ENCODE measurements at places on chromosomes 12 and 14. TPM values are rescaled to one million over a fixed set of nuclear protein-coding genes. Genes with fewer than 3 reads are reported as not detected.

DNA sequence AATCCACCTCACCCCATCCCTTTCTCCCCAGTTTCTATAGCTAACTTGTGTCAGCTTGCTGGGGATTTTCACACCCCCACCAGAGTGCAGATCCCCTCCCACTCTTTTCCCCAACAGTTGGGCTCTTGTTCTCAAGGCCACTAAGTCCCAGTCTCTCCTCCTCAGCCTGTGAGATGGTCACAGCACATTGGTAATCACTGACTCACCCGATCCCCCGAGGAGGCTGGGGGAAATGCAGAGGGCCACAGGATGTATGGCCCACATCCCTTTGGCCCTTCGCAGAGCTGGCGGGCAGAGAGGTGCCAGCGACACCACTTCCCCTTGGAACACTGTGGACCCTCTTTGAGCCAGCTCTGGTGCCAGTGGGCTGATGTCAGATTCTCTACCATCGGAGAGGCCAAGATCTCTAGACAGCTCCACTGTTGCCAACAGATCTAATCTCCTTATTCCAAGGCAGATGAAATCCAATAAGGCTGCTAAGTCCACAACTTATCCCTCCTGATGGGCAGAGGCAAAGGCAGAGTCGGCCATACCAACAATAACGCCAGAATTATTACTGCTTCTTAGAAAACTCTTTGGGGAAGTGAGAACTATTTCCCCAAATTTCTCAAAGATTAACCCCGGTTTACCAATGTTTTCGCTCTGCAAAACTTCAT lies 1.6 kb downstream of the FMNL3 start:
- peak overlapping the region; percentile 97 for H3K4me3 ChIP-seq
- H3K27me3 ChIP-seq: peaks cover 6% of the 10 kb centered on the region
- H3K27ac ChIP-seq: peak overlapping the region; percentile 92
- H3K36me3 ChIP-seq: no peaks in the 10 kb centered on the region
- DNase-seq: peak; percentile 84

GRCh38 chr12:78185109-78185508 lies 354.4 kb downstream of the NAV3 start:
- no peak overlapping the region for H3K27ac ChIP-seq
- H3K36me3 ChIP-seq: peaks cover 5% of the 10 kb centered on the region
- H3K4me1 ChIP-seq: peaks cover 6% of the 10 kb centered on the region
- no peak overlapping the region for H3K4me3 ChIP-seq
- peak; percentile 70 for DNase-seq

DNA sequence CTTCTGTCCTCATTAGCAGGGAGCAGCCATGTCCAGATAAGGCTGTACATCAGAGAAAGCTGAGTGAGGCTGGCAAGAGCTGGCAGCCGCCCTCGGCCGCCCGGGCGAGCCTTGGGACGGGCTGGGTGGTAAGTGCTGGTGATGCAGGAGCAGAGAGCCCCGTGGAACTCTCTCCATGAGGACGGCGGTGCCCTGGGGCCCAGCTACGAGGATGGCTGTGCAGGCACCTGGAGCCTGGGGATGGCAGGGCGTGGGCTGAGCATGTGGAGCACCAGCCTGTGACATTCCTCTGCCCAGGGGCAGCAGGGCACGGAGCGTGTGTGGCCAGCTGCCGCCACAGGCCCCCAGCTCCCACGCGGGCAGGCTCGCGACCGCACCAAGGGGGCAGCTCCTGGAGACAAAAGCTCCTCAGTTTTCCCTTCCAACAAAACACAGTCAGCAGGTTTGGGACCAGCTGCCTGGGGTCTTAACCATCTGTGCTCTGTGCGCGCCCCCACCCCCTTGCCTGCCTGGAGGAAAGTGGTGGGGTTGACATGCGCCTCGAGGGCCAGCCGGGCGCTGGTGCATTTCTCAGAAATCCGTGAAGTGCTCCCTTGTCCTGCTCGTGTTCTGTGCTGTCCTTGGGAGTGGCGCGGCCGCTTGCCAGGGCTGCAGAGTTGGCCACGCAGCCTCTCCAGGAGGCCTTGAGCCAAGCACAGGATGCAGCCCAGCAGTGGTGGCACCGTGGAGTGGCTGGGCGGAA lies 21.4 kb downstream of the PACS2 start:
- no peak for DNase-seq
- no peak overlapping the region for H3K4me3 ChIP-seq
- no peaks in the 10 kb centered on the region for H3K27me3 ChIP-seq
- H3K4me1 ChIP-seq: 0 out of 2 replicates have a peak, but pooled peaks cover 1% of the 10 kb centered on the region

GRCh38 chr14:91940209-91940608 lies 7.3 kb downstream of the FBLN5 start:
- peaks cover 42% of the 10 kb centered on the region for H3K36me3 ChIP-seq
- DNase-seq: no peak
- no peak overlapping the region for H3K27ac ChIP-seq
- peaks cover under 1% of the 10 kb centered on the region for H3K4me1 ChIP-seq

- H3K27ac ChIP-seq: peak overlapping the region; percentile 84
- peak overlapping the region; percentile 90 for H3K4me3 ChIP-seq
- H3K4me1 ChIP-seq: no peaks in the 10 kb centered on the region
- H3K36me3 ChIP-seq: peaks cover 22% of the 10 kb centered on the region
- no peak for DNase-seq
These were observed 572 bp downstream of the RAN start for GRCh38 chr12:130872179-130873096.

DNA sequence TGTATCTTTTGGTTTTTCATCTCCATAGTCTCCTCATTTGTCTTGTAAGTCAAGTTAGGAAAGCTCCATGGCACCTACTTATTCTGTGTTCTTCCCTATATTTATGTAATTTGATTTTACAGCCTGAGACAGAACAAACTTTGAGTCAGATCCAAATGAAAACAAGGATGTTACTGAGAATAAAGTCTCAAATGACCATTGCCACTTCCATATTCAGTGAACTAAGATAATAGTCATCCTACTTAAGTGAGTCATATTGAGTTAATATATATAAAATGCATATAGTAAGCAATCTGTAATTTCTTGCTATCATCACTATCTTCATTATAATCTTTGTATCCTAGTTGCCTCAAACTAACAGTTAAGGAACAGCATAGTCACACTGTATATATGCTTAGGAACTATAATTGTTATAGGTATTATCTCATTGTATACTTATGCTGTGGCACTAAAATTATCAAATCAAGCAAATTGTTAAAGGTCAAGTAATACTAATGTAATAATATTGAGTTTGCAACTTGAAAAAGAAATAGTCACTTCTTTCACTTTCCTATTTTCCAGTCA lies 30.8 kb downstream of the TMTC3 start:
- H3K27me3 ChIP-seq: no peaks in the 10 kb centered on the region
- no peak overlapping the region for H3K27ac ChIP-seq
- peaks cover 8% of the 10 kb centered on the region for H3K36me3 ChIP-seq
- DNase-seq: peak; percentile 71

DNA sequence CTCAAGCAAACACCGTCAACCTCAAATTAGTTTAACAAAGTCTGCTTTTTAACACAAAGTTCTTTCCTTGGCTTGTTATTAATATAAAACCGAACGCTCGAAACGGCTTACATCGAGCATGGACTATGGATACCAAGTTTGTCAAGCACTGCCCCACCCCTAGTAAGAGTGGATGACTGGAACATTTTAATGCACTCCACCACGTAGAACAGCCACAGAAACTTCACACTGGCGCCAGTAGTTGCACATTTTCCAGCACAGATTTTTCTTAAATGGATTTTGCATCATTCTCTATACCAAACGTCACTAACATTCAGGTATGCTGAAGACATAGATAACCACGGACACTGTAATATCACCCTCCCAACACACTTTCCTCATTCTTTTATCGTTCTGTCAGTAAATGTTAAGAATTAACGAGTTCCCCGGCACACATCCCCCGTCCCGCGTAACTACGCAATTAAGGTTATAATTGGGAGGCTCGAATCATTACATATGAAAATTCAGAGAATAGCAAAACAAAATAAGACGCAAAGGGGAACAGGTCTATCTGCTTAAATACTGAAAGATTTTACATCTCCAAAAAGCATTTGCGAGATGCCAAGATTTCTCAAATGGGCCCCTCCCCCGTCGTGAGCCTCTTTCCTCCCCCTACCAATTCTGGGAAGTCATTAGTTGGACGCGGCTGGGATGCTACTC lies 990 bp downstream of the FERMT2 start:
- peaks cover 18% of the 10 kb centered on the region for H3K36me3 ChIP-seq
- DNase-seq: peak; percentile 46
- peaks cover 7% of the 10 kb centered on the region for H3K4me1 ChIP-seq
- no peaks in the 10 kb centered on the region for H3K27me3 ChIP-seq
- H3K27ac ChIP-seq: peak overlapping the region; percentile 99

DNA sequence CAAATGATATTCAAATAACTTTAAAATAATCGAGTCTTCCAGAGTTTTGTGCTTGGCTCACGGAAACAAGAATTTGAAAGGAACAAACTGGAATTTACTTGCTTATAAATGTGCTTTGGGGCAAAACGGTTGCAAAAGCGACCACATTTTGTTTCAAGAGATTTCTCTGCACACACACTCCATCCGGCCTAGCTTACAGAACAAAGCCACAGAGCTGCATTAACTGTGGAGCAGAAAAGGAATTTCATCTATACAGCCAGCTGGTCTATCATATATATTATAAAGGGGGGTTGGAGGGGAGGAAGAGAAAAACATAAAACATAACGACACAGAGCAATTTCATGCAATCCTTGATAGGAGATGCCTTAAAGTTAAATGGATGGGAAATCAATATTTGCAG lies 153.0 kb downstream of the MYRFL start:
- no peak overlapping the region for H3K27ac ChIP-seq
- no peak for DNase-seq
- H3K4me3 ChIP-seq: no peak overlapping the region
- no peaks in the 10 kb centered on the region for H3K36me3 ChIP-seq

GRCh38 chr14:88209273-88209672 lies 113.8 kb downstream of the KCNK10 start:
- DNase-seq: no peak
- no peaks in the 10 kb centered on the region for H3K27me3 ChIP-seq
- H3K27ac ChIP-seq: no peak overlapping the region
- H3K36me3 ChIP-seq: no peaks in the 10 kb centered on the region
- no peaks in the 10 kb centered on the region for H3K4me1 ChIP-seq

DNA sequence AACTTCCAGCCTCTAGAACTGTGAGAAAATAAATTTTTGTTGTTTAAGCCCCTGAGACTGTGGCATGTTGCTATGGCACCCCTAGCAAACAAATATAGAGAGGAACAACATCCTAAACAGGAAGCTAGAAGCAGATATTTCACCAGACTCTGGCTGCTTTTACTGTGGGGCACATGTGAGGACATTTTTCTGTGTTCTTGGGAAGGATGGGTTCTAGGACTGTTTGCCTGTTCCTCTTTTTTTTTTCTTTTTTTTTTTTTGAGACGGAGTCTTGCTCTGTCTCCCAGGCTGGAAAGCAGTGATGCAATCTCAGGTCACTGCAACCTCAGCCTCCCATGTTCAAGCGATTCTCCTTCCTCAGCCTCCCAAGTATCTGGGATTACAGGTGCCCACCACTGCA lies 4.2 kb upstream of the HRK start:
- peaks cover 51% of the 10 kb centered on the region for H3K27me3 ChIP-seq
- no peak for DNase-seq
- H3K36me3 ChIP-seq: no peaks in the 10 kb centered on the region
- no peaks in the 10 kb centered on the region for H3K4me1 ChIP-seq
- H3K27ac ChIP-seq: no peak overlapping the region

- DNase-seq: peak; percentile 37
- no peak overlapping the region for H3K27ac ChIP-seq
- H3K4me1 ChIP-seq: peaks cover 10% of the 10 kb centered on the region
- H3K4me3 ChIP-seq: no peak overlapping the region
- peaks cover 10% of the 10 kb centered on the region for H3K27me3 ChIP-seq
These were observed 11.1 kb downstream of the GALNT16 start for GRCh38 chr14:69270795-69271708.

- no peak overlapping the region for H3K27ac ChIP-seq
- H3K27me3 ChIP-seq: peaks cover 31% of the 10 kb centered on the region
- peak; percentile 23 for DNase-seq
- no peaks in the 10 kb centered on the region for H3K36me3 ChIP-seq
These were observed 68.6 kb upstream of the USP15 start for GRCh38 chr12:62191491-62192179.

DNA sequence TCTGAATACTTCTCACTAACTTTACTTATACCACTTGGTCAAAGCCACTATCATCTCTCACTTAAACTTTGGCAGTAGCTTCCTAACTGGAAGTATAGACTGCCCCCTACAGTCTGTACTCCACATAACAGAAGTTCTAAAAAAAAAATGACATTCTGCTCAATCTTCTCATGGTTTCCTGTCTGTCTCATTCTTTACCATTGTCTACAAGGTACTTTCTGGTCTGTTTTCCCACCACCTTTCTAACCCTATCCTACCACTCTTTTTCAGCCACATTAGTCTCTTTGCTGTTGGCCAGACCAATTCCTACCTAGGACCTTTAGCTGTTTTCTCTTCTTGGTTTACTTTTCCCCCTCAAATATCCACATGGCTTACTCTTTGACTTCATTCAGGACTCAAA lies 14.7 kb downstream of the CPSF6 start:
- peaks cover 2% of the 10 kb centered on the region for H3K4me1 ChIP-seq
- H3K4me3 ChIP-seq: no peak overlapping the region
- H3K27me3 ChIP-seq: no peaks in the 10 kb centered on the region
- H3K36me3 ChIP-seq: peaks cover 19% of the 10 kb centered on the region
- peak; percentile 46 for DNase-seq

DNA sequence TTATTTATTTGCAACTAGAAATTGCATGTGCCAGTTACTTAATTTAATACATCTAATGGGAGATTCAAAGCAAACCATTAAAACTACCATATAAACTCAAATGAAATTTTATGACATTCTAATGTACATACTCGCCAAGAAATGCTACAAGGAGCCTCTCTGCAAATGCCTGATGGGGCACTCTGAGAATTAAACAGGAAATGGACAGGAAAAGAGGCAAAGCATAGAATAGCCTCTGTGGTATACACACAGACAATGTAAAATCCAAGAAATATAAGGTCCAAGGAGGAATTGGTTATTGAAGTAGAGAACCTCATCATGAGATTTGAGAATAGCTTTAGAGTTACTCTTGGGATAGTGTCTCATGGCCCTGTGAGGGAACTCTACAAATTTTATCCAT lies 41.2 kb downstream of the RAB21 start:
- H3K4me3 ChIP-seq: no peak overlapping the region
- peaks cover 4% of the 10 kb centered on the region for H3K4me1 ChIP-seq
- DNase-seq: no peak
- no peak overlapping the region for H3K27ac ChIP-seq
- no peaks in the 10 kb centered on the region for H3K27me3 ChIP-seq

DNA sequence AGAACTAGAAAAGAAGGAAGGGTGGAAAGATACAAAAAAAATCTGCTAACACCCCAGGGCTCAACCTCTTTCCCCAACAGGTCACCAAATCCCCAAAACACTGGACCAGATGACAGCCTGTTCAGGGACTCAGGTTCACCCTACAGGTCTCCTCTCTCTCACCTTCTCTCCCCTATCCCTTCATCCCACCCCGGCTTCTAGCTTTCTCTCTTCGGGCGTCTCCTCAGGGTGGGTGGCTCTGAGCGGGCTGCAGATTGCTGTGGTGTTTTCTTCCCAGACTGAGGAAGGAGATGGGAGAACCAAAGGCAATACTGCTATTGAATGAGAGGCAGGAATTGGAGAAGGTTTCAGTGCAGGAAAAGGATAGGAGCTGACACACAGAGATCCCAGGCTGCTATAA lies 39.3 kb downstream of the ANO2 start:
- no peaks in the 10 kb centered on the region for H3K36me3 ChIP-seq
- H3K27ac ChIP-seq: no peak overlapping the region
- peaks cover 18% of the 10 kb centered on the region for H3K27me3 ChIP-seq
- no peak for DNase-seq

TIGAR gene
- total RNA-seq: 7.3 TPM

RGS6 gene
- total RNA-seq: not detected

SOS2 gene
- 10.9 TPM for total RNA-seq

PPP2R3C gene
- total RNA-seq: 31.1 TPM

PTPRQ gene
- 2.8 TPM for total RNA-seq
